Stimulated activated CD4-positive, alpha-beta T cell treated with anti-CD3 and anti-CD28 coated beads, Interleukin-4, amount 100 ng/mL, for 1 hour (primary cell): ENCODE measurements at places on chromosomes 2 and 18.

GRCh38 chr2:20353241-20353992 lies 2.8 kb upstream of the PUM2 start:
- DNase-seq: no peak

DNA sequence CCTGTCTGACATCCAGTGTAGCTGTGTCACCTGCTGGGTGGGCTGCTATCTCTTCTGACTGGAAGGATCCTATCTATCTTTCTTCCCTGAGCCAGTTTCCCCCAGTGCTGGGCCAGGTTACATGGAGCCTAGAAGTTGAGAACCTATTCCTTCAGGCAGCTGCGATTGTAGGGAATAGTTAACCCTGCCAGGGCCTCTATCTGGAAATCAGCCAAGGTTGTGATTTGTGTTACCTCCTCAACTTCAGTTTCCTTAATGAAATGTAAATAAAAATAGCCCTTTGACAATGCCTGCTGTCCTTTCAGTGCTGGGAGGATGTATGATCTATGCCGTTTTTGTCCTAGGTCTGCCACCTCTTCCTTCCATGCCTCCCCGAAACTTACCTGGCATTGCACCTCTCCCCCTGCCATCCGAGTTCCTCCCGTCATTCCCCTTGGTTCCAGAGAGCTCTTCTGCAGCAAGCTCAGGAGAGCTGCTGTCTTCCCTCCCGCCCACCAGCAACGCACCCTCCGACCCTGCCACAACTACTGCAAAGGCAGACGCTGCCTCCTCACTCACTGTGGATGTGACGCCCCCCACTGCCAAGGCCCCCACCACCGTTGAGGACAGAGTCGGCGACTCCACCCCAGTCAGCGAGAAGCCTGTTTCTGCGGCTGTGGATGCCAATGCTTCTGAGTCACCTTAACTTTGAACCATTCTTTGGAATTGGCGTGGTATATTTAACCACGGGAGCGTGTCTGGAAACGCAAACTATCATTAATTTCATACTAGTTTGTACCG lies 36.6 kb downstream of the GORASP2 start:
- no peak for DNase-seq

DNA sequence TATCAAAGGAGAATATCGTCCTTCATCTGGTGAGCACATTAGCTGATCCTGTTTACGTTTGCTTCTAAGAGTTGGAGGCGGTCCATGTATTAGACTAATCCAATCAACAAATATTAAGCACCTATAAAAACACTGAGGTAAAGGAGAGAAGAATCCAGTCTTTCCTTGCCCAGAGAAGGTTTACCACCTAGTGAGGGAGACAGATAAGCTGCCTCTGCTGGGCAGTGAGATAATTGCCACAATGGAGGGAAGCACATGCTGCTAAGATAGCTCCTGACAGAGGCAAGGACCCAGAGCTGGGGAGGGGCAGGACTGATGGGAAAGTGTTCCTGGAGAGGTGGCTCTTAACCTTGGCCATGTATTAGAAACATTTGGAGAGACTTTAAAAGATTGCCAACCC lies 36.7 kb upstream of the ST8SIA5 start:
- DNase-seq: no peak

- no peak for DNase-seq
These were observed 655.3 kb upstream of the FAM98A start for GRCh38 chr2:34254272-34254878.

DNA sequence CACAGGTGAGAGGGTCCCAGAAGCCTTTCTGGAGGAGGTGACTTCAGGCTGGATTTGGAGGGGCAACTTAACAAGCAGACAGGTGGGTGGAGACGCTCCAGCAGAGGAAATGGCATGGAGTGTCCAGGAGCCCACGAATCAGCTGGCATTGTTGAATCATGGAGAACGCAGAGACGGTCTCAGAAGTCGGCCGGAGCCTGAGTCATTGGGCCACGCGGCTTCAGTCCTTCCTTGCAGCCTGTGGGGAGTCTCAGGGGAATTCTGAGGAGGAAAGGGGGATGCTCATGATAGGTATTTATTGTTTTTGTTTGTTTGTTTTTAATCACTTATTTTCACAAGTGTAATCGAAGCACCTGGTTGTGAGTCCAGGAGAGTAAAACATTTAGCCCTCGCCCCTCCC lies 184.6 kb upstream of the HDAC4 start:
- no peak for DNase-seq
